ENCODE measurements at places on chromosomes 16 and 17.

DNA sequence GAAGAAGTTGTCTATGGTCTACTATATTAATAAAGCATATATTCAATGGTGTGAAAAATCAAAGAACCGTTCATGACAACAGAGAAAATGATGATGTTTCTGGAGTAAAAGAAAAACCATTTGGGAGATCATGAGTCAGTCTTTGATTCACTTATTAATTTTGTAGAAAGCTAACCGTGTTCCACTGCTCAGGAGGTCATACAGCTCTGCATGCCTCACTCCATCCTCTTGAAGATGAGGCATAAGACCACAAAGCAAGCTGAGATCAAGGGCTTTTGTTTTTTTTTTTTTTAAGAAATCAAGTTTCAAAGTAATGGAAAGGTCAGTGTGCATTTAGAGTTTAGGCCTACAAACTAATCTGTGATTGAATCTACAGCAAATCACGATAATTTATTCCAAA lies 206.4 kb downstream of the CEP112 start:
- no peak for DNase-seq

DNA sequence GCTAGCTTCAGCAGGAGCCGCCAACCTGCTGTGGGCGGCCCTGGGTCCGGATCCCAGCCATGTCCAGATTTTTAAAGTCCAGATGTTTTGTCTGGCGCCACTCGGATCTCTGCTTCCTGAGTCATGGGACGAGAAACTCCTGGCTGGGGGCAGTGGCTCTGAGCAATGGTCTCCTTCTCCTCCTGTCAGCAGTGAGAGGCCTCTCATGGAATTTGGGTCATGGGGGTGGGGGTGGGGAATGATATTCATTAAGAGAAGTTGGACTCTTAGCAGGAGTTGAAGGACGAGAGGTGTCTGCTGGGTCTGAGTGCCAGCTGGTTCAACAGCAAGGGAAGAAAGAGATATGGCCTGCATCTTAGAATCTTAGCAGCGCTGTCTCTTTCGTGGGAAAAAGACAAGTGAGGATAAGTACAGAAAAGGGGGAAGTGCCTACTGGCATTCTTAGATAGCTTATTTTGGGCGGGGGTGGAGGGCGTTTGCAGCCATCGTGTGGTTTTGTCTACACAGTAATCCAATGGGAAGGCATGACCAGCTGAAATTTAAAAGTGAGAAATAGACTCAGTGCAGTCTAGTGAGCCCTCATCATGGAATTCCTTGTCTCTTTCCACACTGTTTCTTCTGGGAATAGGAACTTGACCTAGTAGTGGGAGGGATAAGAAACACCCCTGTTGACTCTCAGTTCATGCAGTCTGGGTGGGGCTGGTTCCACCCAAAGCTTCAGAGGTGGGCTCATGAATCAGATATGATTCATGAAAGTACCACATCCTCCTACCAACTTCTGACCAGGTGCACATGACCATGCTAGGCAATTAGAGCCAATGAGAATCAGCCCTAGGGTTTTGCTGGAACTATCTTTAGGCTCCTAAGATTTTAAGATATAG lies 80.5 kb downstream of the MYH13 start:
- DNase-seq: peak; percentile 5

DNA sequence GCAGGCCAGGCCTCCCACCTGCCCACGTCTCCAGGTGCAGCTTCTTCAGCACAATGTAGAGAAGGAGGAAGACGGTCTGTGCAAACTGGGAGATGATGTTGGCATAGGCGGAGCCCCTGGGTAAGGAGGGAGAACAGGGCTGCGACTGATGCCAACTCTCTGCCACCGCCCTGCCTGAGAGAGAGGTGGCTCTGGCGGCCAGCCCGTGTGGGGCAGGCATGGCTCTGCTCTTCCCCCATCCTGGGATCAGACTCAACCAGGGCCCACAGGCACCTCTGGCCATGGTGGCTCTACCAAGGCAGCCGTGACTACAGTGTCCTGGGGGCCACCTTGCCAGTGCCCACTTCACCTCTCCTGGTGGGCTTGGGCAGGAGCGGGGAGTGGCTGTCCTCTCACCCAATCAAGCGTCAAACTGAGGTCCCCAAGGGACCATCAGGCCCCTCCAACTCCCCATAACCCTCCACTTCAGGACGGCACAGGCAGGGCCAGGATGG lies 8.6 kb downstream of the SLC47A2 start:
- no peak for DNase-seq

DNA sequence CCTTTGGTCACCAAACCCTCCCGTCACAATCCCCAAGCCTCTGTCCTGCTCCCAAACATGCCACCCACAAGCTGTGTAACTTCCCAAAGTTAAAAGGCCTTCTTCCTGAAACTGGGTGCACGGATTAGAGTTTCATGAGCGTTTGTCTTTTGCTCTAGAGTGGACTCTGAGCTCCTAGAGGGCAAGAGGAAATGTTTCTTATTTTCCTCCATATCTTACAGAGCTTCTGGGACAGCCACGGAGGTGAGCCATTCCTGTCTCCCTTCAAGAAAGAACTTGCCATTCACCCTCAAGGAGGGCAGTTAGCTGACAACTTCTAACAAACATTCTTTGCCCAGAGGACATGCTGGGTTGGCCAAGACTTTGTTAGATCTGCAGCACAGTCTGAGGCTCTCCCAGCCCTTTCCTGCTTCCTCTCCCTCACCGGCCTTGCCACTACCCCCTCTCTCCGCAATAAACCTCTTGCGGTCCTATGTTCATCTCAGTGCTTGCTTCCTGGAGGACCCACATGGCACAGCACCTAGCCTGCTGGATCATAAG lies 2.6 kb upstream of the MYCBPAP start:
- no peak for DNase-seq

DNA sequence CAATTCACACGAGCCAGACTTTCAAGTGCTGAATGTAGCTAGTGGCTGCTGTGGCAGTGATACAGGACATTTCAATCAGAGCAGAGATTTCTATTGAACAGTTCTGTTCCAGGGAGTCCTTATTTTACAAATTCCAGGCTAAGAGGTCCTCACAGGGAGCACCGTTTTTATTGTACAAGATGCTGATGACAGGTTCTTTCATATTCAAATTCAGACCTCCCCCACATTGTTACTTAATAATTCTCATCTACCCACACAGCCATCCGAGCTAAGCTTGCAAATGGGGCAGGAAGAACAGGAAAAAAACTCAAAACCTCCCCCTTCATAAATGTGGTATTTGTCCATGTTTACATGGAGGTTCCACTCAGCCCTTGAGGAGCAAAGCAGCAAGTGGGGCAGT lies 9.8 kb downstream of the GABARAPL2 start:
- DNase-seq: no peak
